ENCODE measurements at places on chromosomes 3 and 15.

DNA sequence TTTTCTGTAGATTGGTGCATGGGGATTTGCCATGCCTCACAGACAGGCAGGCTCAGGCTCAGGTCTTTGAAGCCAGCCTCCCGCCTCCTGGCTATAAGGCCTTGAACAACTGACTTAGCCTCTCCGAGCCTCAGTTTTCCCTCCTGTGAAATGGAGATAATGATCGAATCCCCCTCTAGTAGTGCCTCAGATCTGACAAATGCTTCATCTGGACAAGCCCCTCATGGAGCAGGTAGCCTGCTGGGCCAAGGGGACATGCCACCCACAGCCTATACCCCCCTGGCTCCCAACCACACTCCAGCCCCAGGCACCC is 68.1 kb upstream of the LCTL start:
- no peak for DNase-seq

DNA sequence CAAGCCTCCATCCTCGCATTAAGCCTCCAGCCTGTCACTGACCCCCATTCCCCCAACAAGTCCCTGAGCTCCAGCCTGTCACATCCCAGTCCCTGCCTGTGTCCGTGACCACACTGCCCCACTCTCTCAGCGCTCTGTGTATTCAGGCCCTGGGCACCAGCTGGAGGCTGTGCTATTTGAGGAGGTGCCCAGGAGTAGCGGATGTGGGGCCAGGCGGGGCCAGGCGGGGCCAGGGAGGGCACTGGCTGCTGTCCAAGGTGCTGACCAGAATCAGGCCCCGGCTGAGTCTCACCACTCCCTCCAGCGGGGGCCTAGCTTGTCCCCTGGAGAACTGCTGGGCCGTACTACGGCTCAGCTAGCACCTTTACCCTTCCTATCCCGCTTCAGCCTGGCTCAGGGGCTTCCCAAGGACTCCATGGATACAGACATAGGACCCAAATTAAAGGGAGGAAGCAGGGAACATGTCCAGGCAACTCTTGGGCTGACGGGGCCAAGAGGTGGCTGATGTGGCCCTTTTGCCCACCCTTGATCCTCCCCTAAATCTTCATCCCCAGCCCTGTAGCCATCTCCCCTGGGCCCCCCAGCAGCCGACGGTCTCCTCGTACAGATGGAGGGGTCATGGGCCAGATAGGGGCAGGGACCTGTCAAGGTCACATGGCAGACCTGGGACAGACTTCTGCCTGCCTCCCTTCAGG is 1.1 kb downstream of the HHATL start:
- DNase-seq: peak; percentile 74

DNA sequence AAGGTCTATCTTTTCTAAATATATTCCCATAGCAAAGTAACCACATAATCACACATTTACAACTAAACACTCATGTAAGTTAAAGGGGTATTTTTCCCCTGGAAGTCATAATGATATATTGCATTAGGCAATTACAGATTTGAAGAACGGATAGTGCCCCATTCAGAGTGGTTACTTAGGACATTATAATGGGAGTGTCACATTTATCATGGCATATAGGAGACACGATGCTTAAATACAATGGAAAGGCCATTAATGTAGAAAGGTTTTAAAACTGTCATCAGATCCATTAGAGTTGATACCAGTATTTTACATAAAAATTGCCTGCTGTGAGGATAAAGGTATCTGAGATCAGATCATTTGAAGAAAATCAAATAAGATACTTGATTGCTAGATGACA is 582.0 kb upstream of the SEMA6D start:
- no peak for DNase-seq

GRCh38 chr3:150653110-150653561 is 50.0 kb downstream of the SELENOT start:
- no peak for DNase-seq

Data from SJCRH30 (cell line).